Stimulated activated CD8-positive, alpha-beta memory T cell treated with anti-CD3 and anti-CD28 coated beads, Interleukin-4, amount 100 ng/mL, for 4 hours (primary cell): ENCODE measurements at places on chromosomes 3 and 15.

DNA sequence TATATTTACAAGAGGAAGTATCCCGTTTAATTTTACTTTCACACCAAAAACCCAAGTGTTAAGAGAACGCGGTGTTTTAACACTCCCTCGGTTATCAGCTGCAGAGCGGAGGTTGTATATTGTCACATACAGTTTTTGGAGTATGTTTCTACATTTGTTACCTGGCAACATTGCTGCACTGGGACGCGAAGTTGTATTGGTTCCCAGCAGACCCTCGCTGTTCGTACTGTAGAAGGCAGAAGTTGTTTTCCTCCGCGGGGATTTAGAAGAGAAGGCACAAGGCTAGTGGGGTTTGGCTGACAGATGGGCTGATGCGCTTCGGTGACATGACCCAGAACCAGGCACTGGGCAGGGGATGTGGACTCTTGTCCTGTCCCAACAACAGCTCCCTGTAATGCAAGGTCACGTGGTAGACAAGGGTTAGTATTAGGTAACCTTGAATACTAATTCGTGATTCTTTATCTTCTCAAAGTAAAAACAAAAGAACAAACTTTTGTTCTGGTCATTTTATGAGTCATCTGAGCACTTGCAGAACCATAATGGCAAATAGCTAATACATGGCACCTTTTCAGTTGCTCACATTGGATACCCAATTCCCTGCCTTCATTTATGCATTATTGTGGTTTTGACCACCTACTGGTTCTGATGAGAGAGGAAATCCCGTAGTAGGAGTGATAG is 230.4 kb upstream of the BHLHE40 start:
- no peak for DNase-seq

DNA sequence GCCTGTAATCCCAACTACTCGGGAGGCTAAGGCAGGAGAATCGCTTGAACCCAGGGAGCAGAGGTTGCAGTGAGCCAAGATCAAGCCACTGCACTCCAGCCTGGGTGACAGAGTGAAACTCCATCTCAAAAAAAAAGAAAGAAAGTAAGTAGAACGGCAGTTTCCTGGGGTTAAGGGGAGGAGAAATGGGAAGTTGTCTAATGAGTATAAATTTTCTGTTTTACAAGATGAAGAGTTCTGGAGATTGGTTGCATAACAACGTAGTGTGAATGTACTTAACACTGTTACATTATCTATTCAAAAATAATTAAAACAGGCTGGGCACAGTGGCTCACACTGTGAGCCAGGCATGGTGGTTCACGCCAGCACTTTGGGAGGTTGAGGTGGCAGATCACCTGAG is 45.4 kb downstream of the GRK7 start:
- DNase-seq: no peak

GRCh38 chr3:180421721-180422120 is 180.2 kb upstream of the TTC14 start:
- no peak for DNase-seq

DNA sequence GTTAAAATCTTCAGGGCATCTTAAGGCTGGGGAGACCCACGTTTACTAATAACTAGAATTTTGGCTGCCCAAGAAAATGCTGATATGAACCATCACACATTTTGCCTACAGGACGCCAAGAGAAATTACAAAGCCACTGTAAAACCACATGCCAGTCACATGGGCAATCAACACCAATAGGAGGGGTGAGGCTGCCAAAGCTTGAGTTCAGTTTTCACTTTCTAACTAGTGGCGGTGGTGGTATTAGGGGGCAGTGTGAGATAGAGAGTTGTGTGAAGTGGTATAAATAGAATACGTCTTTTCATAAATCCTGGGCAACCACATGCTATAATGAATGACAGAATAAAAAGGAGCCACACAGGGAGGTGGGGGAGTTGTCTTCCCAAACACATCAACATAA is 147.3 kb downstream of the WNT5A start:
- DNase-seq: no peak

DNA sequence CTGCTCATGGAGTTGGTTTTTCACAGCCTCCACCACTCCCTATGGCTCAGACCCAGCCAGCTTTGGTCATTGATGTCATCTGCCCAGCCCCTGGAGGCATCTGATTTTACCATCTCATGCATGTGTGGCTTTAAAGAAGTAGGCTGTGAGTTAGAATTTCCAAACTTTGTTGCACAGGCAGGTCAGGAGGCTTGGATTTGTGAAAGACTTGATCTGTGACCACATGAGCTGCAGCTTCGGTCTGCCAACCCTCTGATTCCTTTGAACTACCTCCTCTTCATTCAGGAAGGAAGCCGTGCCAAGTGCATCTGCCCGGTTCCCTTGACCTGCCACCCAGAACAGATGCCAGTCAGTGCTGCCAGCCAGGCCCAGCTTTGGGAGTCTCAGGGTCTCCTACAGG is 9.2 kb downstream of the CTXND1 start:
- DNase-seq: no peak

DNA sequence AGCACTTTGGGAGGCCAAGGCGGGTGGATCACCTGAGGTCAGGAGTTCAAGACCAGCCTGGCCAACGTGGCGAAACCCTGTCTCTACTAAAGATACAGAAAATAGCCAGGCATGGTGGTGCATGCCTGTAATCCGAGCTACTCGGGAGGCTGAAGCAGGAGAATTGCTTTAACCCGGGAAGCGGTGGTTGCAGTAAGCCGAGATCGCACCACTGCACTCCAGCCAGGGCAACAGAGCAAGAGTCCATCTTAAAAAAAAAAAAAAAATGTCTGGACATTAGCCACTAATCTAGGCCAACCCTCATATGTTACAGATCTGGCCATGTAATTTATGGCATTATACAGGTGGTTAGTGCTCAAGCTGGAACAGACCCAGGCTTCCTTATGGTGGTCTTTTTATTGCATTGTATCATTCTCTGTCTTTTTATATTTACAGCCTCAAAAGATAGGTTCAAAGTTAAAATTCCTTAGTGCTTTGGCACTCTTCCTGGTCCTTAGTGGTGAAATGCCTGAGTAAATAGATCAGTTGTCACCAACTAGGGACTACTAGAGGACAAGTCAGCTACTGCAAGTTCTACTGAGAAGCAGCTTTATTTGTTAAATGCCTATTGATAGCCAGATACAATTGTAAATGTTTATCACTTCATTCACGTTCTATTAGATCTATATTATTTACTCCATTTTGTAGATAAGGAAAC is 16.0 kb downstream of the STARD9 start:
- DNase-seq: no peak

GRCh38 chr15:92599394-92599970 is 56.1 kb downstream of the FAM174B start:
- no peak for DNase-seq

DNA sequence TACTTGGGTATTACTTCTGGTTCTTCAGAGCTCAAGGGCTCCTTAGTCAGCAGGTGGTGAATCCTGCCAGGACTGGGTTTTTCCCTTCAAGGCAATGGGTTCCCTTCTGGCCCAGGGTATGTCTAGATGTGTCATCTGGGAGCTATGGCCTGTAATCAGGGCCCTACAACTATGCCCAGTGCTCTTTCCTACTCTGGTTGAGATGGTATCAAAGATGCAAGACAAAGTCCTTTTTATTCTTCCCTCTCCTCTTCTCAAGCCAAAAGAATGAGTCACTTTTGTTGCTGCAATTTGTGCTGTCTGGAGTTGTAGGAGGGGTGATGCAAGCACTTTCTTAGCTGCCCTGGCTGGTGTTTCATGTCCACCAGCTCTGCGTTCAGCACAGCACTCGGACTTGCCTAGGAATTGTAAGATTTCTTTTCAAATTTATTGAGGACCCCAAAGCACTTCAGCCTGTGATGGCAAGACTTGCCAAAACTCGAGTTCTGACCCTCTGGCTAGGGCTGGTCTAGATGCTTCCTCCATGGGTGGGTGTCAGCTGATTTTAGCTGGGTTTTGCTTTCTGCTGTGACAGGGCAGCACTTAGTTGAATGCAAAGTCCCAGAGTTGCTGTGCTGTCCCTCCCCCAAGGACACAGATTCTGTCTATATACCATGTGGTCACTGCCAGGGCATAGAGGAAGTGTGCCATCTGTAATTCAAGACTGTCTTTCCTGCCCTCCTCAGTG is 129.2 kb upstream of the CBLB start:
- DNase-seq: no peak

DNA sequence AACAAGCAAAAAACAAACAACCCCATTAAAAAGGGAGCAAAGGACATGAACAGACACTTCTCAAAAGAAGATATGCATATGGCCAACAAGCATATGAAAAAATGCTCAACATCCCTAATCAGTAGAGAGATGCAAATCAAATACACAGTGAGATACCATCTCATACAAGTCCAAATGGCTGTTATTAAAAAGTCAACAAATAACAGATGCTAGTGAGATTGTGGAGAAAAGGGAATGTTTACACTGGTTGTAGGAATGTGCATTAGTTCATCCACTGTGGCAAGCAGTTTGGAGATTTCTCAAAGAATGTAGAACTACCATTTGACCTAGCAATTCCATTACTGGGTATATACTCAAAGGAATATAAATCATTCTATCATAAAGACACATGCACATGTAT is 44.5 kb downstream of the RIOX2 start:
- no peak for DNase-seq

DNA sequence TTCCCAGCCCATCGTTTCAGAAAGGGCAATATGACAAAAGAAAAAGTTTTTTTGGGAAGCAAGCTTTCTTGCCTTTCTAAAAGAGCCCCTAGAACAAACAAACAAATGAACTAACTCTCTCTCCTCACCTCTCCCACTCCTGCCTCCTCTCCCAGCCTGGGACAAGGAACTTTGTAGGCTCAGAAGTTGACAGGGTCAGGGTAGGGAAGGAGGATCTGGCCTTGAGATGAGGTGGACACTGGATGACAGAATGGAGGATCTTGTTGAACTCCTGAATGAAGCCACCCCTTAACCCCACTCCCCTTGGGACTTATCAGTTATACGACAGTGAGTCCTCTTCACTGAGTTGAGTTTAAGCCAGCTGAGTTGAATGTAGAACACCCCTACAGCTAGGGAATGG is 1.6 kb upstream of the ITGA11 start:
- no peak for DNase-seq

DNA sequence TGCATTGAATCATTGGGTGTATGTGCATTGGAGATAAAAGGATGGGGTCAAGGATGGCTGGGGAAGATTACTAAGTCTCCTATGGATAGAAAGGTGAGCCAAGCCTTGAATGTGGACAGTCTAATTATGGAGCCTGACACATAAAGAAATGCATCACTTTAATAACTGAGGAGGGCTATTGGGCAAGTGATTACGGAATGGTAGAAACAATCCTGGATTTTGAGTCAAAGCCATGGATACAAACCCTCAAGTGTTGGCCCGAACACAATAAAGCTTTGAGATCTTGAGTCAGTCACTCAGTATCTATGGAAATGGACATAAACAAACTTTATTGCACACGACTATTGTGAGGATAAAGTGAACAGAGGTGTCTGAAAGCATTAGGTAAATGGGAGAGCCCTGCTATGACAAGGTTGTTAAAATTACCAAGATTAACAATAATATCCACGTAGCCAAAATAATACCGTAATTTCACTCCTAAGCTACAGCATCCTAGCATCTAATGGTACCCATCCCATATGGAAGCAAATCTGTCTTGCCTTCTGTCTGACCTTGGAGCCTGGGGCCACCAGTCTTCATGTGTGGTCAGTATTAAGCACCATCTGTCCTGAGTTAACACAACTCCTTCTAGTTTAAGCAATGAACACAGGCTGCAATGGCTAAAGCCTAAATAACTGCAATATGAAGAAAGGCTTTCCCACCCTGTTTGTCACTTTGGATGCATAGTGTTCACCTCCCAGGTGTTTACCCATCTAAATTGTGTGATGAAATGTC is 136.9 kb upstream of the PRICKLE2 start:
- DNase-seq: no peak

- DNase-seq: no peak
Observed at GRCh38 chr3:44659015-44659414, 10.5 kb downstream of the ZNF35 start.

- DNase-seq: no peak
Observed at GRCh38 chr3:139476348-139476747, at the start of gene RBP2. Gene RBP2 (minus strand): TSS chr3:139476516. CDS start chr3:139476459, 57 bp downstream.
